ENCODE measurements at places on chromosomes 6 and 20.
A peak's percentile ranks its signal among the peaks of the same experiment; 100 is the strongest.

- no peak for DNase-seq
Observed at GRCh38 chr20:21967481-21967880, 262.0 kb downstream of the PAX1 start.

GRCh38 chr6:78062993-78063392 is 410.2 kb downstream of the MEI4 start:
- DNase-seq, result no peak

- no peak for DNase-seq
Observed at GRCh38 chr6:136180704-136181511, 69.2 kb downstream of the MTFR2 start.

- peak; percentile 6 for DNase-seq
Observed at GRCh38 chr6:52297433-52297832, 12.9 kb upstream of the MCM3 start.

DNA sequence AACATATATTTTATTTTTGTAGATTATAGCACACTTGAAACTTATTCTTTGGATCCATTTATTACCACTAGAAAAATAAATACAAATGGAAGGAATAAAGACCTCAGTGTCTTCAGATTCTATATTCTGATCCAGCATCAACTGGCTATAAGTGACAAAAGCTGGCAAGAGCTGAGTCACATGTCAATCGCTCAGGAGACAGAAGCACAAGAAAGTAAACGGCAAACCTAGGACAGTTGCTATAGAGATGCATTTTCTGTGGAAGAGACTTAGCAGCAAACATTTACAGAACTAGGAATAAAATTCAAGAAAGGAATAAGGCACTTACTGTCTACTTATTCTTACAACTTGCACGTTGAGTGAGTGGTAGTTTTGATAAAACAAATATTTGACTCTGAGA is 230.4 kb downstream of the CLVS2 start:
- DNase-seq, result no peak

DNA sequence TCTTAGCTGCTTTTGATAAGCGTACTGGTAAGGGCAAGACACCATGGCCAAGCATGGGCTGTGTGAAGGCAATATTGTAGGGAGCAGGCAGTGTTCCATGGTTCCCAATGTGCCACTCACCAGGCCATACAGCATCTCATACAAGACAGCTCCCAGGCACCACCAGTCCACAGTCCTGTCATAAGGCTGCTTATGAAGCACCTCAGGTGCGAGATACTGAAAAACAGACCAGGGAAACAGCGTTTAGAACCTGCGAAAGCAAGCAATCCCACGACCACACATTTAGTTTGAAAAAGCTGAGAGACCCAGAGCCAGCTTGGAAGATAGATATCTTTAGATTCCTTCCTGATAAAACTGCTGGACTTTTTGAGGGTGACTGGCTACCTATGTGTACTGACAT is 119.1 kb upstream of the SLC2A12 start:
- no peak for DNase-seq

- DNase-seq, result peak; percentile 39
Observed at GRCh38 chr6:106300944-106301343, 24.6 kb downstream of the ATG5 start.

DNA sequence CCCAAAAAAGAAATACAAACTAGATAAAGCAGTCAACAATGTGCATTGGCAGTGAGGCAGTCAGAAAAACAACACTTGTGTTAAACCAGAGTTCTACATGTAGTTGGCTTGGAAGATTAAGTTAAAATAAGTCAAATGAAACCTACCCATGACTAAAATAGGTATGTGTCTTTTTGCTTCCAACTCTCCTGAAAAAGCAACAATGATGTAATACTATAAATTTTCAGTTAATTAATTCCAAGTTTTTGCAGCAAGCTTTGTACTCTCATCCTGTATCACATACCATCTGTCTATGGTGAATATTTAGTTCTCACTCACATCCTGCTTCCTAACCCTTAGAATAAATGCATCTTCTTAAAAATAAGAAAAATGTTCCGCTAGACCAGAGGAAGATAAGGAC is 261.5 kb downstream of the KIF16B start:
- no peak for DNase-seq

DNA sequence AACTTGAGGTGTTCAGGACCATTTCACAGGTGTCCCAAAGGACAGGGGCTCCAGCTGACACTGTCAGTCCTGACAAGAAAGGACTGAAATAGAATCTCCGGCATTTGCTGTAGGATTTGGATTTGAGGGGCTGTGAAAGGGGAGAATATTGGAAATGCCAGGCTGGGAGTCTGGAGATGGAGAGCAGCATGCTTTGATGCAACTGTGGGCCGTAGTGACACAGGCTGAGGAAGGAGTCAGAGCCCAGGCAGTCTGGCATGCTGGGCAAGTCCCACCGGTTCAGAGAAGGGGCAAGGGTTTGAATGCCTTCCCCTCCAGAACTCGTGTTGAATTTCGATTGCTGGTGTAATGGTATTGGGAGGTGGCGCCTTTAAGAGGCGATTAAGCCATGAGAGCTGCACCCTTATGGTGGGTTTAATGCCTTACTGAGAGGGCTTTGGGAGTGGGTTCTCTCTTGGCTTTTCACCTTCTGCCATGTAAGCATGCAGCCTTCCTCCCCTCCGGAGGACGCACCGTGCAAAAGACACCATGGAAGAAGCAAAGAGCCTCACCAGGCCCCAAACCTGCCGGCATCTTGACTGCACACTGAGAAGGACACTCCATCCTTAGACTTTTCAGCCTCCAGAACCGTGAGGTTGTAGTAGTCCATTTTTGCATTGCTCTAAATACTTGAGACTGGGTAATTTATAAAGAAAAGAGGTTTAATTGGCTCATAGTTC is 9.4 kb upstream of the PYGB start:
- no peak for DNase-seq

- DNase-seq, result no peak
Observed at GRCh38 chr6:66376001-66376400, 669.0 kb upstream of the EYS start.

- no peak for DNase-seq
Observed at GRCh38 chr20:58965270-58966064, 15.6 kb upstream of the NELFCD start.

DNA sequence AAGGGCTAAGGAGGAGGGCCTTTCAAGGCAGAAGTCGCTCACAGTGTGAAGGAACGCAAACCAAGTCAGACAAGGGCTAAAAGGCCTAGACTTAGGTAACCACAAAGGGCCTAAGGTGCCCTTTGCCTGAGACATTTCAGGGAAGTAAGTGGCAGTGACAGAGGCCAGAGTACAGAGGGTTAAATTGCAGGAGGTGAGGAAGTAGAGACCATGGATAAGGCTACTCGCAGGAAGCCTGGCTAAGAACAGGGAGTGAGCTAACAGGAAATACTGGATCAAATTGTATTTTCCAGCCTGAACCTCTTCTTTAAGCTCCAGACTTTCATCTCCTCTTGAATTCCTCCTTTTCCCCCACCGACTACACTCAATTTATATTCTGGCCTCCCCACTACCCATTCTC is 16.6 kb downstream of the ZHX3 start:
- DNase-seq, result no peak

- no peak for DNase-seq
Observed at GRCh38 chr20:58797371-58798338, 53.0 kb downstream of the GNAS-AS1 start.

DNA sequence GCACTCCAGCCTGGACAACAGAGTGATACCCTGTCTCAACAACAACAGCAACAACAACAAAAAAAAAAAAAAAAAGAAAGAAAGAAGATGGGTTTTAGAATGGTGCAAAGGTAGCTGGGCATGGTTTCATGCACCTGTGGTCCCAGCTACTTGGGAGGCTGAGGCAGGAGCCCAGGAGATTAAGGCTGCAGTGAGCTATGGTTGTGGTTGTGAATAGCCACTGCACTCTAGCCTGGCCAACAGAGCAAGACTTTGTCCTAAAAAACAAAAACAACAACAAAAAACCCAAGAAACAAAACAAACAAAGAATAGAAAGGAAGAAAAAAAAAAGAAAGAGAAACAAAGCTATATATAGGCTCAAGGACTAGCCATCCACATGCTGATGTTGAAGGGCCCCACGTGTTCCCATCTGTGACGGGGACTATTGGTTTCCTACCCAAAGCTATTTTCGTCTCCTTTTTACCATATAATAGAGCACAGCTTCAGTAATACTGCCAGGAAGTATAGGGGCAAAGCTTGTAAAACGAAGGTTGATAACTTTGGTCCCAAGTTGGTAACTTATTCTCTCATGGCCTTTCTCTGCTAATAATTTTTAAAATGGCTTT is 7.9 kb upstream of the EEF1E1 start:
- no peak for DNase-seq

- DNase-seq, result no peak
Observed at GRCh38 chr6:82603871-82604270, 240.3 kb downstream of the TPBG start.

DNA sequence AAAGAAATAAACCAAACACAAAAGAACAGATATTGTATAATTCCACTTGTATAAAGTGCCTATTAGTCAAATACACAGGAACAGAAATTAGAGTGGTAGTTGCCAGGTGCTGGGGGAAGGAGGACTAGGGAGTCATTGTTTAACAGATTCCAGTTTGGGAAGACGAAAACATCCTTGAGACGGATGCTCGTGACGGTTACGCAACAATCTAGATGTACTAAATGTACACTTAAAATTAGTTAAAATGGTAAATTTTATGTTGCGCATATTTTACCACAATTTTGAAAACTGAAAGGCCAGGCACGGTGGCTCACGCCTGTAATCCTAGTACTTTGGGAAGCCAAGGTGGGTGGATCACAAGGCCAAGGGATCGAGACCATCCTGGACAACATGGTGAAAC is 111.0 kb downstream of the PKHD1 start:
- no peak for DNase-seq

DNA sequence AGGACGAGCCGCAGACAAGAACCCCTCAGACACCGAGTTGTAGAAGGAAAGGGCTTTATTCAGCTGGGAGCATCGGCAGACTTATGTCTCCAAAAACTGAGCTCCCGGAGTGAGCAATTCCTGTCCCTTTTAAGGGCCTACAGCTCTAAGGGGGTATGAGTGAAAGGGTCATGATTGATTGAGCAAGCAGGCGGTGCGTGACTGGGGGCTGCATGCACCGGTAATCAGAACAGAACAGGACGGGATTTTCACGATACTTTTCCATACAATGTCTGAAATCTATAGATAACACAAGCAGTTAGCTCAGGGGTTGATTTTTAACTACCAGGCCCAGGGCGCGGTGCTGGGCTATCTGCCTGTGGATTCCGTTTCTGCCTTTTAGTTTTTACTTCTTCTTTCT is 226.4 kb upstream of the PLCB4 start:
- DNase-seq, result no peak
